NCI-H1930 (cell line): ENCODE measurements at places on chromosomes 5 and 9.

DNA sequence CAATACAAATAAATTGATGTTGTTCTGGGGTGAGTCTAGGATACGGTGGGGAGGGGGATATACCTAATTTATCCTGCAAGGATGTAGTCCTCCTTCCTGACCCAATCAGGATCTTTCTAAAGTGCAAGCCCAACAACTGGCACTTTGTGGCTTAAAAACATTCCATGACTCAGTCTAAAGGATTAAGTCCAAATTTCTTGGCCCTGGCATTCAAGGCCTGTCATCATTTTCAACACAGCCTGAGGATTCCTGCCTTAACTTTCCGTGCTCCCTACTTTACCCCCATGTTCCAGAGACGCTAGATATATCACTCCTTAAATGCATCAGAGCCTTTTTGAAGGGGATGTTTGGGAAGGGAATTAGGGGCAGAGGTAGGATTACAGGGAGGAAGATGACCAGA is 1.0 kb downstream of the FAM221B start:
- no peak for DNase-seq

DNA sequence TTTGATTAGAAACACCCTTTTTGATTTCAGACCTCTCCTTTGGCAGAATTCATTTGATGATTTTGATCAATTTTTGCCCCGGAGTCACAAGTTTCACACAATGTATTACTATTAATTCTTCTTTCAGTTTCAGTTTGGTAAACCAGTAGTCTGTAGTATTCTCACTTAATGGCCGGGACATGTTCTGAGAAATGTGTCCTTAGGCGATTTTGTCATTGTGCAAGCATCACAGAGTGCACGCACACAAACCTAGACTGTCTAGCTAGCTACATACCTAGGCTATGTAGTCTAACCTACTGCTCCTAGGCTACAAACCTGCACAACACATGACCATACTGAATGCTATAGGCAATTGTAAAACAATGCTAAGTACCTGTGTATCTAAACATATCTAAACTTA is 662.5 kb downstream of the IRX1 start:
- no peak for DNase-seq

DNA sequence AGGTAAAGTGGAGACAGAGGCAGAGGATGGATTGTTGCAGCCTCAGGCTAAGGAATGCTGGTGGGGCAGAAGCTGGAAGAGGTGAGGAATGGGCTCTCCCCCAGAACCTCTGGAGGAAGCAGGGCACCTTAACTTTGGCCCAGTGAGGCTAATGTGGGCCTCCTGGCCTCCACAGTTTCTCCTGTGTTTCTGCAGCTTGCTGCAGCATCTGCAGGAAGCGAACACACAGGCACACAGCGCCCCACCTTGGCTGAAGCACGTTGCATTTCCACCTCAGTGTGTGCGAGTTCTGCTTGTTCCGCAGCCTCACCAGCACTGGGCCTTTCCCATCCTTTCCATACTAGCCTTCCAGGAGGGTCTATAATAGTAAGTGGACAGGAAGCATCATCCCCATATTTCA is 27.2 kb upstream of the ASS1 start:
- DNase-seq = no peak

- DNase-seq = no peak
These were observed 246.9 kb upstream of the ADAMTS16 start for GRCh38 chr5:4893063-4893744.

GRCh38 chr5:109291090-109291489 is 118.7 kb downstream of the PJA2 start:
- no peak for DNase-seq

DNA sequence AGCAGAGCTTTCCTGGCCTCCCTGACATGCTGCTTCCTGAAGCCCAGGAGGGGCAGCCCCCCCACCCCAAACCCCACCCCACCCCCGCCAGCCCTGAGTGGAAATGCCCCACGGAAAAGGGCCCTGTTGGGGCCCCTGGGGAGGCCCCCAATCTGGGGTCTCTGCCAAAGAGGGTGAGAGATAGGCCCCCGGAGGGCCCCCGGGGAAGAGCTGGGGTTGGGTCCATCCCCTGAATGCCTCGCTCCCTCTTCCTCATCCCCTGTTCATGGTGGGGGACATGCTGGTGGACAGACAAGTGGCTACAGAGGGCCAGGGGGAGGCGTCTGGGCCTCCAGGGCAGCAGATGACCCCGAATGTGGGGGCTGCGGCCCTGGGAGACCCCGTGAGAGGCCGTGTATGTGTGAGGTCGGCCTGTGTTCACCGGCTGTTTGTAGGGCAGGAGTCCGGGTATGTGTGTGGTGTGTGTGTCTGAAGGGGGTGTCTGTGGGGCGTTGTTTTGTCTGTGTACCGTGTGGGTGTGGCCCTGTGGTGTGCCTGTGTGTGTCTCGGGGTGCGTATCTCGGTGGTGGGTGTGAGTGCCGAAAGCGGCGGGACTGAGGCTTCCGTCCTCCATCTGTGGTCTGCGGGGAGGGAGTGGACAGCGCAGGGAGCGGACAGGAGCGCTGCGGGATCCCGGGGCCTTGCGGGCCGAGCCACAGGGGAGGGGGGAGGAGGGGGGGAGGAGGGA is 11.3 kb downstream of the C9orf50 start:
- DNase-seq = no peak

DNA sequence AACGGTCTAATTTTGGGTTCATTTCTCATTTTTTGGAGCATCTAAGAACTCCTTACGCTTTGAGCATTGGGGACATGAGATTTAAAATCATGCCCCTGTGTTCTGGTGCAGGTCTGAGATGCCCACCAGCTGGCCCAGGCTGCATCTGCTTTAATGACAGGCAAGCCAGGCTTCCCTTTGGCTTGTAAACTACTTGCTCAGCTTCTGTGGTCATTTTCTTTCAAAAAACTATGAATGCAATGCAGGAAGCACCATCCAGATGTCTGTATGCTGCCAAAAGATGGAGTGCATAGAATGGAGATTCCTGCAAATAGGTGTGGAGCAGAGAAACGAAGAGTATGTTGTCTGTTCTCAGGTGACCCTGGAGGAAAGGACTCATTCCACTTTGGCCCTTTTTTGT is 399.9 kb upstream of the ADAMTSL1 start:
- no peak for DNase-seq

- DNase-seq = no peak
These were observed 129.4 kb downstream of the C9orf50 start for GRCh38 chr9:129491487-129491855.

GRCh38 chr5:152686931-152687330 is 281.9 kb upstream of the NMUR2 start:
- DNase-seq = no peak

- DNase-seq = no peak
These were observed 13.7 kb downstream of the ERMP1 start for GRCh38 chr9:5819174-5819573.

DNA sequence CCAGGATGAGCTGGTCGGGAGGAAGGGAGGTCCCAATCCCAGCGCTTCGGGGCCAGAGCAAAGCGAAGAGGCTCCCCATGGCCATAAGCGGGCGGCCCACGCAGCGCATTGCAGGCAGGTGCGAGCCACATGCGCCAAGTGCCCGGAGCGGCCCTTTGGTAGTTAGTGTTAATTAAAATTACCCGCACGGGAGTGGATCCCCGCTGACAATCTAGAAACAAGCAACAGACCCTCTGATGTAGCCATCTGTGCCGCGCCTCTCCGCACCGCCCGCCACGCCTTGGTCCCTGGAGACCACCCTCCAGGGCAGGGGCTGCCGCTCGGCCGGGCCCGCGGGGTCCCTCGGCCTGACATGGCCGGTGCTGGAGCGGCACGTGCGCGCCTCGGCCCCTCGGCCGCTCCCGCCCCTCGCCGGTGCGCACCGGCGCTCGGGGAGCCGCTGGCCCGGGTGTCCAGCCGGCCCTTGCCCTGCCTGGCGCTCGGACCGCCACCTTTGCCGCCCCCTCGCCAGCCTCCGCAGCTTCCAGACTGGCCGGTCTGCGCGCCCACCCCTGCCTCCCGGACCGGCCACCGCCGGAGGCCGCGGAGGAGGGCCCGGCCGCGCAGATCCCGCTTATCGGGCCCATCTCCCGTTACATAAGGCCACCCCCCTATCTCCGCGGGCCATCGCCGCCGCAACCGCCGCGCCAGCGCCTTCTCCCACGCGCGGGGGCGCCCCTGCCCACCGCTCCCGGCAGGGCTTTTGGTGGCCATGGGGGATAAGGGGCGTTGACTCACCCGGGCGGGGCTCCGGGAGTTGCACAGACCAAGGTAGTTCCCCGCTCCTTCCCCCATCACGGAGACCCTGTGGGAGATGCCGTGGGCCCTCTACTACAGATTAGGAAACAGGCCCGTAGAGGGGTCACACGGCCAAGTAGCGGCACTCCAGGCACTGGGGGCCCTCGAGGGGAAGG is 1.9 kb upstream of the IL13 start:
- no peak for DNase-seq

- no peak for DNase-seq
These were observed 202.7 kb downstream of the PBX3 start for GRCh38 chr9:125949703-125950460.
